ENCODE measurements at places on chromosomes 6 and 20.

DNA sequence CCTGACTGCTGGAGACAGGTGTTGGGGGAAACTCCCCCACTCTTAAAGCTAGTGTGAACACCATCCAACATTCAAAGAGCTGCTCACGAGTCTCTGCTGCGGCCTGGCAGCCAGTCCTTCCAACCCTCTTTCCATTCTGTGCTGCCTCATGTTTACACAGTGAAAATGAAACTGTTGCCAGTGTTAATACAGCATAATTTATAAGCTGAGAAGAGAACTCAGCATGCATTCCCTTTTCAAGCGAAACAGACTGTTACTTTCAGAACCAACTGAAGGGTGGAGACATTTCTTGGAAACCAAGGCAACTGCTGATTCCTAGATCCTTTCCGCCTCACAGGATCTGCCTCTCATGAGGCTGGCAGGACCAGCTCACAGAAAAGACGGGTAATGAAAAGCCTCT is 533.8 kb upstream of the ID4 start:
- DNase-seq = no peak

- DNase-seq = no peak
Measured at GRCh38 chr6:62013719-62014118, 272.3 kb downstream of the KHDRBS2 start.

GRCh38 chr6:47162231-47162630 is 120.1 kb upstream of the ADGRF1 start:
- DNase-seq = no peak

GRCh38 chr6:142165227-142165626 is 18.2 kb downstream of the VTA1 start:
- no peak for DNase-seq
